ENCODE measurements at places on chromosomes 13 and 19.

GRCh38 chr19:31256593-31256960 lies 92.7 kb downstream of the TSHZ3 start:
- no peak for DNase-seq

GRCh38 chr19:12944104-12944674 lies 1.5 kb upstream of the RAD23A start:
- DNase-seq: no peak

GRCh38 chr19:14542711-14543328 lies 13.4 kb downstream of the TECR start:
- DNase-seq: no peak

DNA sequence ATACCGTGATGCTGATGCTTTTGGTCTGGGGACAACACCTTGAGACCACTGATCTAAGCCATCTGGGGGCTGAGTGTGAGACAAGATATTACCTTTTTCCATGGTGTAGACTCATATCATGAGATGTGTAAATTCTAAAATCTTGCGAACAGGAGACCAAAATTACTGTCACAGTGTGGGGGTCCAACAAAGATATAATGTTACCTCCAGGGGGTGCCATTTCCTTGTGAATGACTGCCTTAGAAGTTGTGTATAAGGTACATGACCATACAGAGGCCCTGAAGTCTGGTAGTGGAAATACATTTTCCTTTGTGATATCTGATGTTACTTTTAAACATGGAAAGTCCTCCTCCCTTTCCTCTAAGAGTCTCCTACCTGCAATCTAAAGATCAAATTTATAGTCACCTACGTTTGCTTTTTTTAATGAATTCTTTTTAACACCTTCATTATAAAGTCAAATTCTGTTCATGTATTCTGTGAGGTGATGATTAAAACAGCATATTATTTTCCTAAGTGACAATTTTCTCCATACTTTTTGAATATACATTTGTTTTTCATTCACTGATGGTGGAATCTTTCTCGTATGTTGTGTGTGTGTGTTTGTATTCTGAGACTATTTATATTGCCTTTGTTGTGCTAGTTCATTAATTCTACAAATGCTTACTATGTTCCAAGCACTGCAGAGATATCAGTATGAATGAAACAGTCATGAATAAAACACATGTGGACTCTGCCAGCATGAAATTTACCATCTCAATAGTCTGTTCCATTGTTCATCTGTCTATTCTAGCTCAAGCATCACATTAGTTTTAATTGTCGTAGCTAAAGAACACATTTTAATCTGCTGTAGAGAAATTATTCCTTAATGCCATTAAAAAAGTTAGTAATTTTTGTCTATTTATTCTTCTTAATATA lies 113.7 kb downstream of the RFC3 start:
- no peak for DNase-seq

- no peak for DNase-seq
Observed at GRCh38 chr19:1041272-1041834, 1.4 kb downstream of the ABCA7 start.

DNA sequence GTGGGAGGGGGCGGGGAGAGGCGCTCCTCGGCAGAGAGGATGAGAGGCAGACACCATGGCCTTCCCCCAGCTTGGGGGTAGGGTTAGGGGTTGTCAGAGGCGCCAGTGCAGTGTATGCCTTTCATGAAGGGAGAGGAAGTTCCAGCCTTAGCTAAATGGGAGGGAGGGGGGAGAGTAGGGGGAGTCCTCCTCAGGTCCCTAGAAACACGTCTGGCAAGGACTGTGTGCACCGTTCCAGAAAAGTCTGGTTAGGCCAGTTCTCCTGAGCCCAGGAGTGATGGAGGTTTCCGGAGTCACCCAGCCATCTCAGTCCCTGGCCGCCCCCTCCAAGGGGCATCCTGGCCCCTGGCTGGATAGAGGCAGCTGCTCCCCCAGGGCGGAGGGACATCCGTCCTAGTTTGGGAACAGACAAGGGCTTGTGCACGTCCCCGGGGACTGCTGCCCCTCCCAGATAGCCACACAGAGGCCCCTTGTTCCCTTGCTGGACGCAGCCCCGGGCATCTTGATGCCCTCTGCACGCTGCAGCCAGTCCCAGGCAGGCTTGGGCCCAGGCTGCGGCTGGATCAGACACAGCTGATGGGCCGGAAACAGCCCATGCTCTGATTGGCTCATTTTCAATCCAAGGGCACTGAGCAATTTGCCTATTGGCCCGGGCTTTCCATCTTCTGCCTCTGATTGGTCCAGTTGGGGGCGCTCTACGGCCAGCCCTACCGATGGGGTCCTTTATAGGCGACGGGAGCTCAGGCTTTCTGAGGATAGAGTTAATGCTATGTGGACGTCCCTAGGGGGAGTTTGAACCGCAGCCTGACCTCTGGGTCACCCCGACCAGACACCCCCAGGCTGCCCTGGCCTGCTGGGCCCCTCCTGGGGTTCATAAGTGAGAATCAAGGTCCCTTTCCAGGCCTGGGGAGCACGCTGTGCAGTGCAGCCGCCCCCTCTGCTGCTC lies 3.8 kb downstream of the S1PR2 start:
- no peak for DNase-seq

DNA sequence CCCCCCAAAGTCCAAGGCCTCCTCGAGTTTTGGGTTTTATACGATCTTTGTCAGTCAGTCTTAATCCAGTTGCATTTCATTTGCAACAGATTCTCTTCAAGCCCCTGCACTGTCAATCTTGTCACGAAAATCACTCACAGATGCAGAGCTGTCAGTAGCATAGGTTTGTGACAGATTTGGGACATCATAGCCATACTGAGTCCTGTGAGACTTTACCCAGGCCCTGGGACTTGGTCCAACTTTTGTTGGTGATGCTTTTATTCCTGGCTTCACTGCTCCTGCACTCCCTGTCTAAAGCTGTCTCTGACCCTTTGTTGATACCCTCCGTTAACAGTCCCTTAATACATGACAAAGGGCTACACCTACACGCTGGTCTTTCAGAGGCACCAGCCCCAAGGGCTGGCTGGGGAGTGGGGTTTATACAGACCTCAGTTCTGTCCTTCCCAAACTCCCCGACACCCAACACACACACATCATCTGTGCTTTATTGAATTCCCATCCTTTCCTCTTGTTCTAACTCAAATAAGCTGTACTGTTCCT lies 36.0 kb downstream of the PABPC3 start:
- no peak for DNase-seq

GRCh38 chr19:45913874-45914830 lies at the start of gene NANOS2:
NANOS2 (minus strand) TSS chr19:45914778; CDS start chr19:45914693, 85 bp downstream.
- DNase-seq: no peak

- no peak for DNase-seq
Observed at GRCh38 chr19:3054972-3055740, 7.1 kb downstream of the TLE5 start.

DNA sequence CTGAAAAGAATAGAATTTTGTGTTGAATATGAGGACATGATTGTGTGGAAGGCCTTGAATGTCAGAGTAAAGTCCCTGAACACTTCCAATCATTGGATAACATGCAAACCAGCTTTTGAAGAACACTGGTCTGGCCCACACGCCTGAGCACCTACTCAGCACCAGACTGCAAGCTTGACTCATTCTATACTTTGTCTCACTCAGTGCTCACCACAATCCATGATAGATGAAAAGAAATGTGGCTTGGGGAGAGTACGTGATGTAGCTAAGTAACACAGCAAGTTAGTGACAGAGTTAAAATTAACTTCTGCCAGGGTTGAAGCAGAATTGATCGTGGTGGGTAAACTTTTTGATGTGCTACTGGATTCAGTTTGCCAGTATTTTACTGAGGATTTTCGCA lies 12.0 kb downstream of the DLEU7 start:
- no peak for DNase-seq

DNA sequence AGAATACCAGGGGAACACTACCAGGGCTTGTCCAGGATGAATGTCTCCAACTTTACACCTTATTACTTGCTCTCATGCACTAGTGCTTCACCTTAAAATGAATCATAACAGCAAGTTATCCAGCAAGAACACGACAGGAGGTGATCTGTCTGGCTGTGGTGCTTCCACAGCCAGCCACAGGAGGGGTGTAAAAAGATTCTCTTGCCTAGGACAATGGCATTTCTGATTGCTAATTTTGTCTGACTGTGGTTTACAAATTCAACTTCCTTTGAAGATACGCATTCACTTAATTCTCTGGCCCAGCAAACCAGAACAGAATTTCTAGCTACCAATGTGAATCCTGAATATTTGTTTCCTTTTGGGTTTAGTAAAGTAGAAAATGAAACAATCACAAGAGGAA lies 23.1 kb upstream of the COG3 start:
- no peak for DNase-seq

DNA sequence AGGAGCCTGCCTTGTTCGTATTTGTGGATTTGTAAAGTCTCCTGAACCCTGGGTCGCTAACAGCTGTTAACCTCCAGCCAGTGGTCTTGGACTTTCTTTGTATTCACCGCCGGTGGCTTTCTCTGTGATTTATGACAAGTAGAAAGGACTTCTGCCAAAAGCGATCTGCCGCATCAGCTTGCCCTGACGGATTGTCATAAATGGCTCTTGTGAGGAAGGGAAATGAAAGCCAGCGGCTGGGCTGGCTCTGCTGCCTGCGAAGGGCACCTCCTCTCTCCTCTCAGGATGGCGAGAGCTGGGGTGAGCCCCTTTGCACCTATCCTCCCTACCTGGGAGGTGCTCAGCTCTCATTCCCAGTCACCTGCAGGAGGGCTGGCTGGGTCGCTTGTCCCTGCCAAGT lies 25.6 kb downstream of the DHRS12 start:
- no peak for DNase-seq

DNA sequence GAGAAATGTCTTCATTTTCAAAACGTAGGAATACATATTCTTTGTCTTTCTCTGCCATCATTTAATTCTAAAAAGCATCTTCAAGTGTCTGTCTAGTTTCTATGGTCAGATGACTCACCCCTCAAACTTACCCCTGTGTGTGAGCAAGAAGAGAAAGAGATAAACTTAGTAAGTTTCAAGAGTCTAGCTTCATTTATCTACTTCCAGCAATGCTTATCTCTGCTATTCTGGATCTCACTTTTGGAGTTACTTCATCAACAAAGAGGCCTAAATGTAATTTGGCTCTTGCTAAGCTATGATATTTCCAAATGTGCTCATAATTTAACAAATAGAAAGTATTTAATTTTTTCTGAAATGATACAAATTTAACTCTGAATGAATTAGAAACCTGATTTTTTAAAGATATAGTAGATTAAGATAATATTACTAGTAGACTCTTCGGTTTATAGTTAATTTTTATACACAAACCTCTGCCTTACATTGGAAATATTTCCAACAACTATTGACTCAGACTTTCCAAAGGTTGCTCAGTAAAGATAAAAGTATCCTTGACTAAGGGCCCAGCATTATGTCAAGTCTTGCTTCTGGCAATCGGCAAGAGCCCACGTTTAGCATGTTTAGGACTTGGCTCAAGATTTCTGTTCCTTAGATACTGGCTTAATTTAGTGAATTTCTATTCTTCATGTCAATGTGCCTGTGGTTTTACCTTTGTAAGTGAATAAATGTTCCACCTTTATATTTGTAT lies 1511.0 kb upstream of the SLC10A2 start:
- DNase-seq: no peak

DNA sequence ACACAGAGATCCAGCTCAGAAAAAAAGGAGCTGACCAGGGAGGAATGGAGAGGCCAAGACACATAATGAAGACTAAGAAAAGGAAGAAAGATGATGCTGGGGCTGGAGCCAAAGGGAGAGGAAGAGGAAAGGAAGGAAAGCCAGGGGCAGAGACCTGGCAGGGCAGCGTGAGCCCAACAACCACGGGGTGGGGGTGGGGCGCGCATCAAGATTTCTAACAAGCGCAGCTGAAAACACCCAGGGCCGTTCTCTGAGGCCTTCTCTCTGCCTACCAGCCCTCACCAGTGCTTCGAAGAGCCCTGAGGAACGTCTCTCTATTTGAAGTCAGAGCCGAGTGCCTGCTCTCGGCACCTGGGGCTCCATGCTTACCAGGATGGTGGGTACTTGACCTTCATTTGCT lies 23.6 kb upstream of the POU2F2 start:
- DNase-seq: no peak

DNA sequence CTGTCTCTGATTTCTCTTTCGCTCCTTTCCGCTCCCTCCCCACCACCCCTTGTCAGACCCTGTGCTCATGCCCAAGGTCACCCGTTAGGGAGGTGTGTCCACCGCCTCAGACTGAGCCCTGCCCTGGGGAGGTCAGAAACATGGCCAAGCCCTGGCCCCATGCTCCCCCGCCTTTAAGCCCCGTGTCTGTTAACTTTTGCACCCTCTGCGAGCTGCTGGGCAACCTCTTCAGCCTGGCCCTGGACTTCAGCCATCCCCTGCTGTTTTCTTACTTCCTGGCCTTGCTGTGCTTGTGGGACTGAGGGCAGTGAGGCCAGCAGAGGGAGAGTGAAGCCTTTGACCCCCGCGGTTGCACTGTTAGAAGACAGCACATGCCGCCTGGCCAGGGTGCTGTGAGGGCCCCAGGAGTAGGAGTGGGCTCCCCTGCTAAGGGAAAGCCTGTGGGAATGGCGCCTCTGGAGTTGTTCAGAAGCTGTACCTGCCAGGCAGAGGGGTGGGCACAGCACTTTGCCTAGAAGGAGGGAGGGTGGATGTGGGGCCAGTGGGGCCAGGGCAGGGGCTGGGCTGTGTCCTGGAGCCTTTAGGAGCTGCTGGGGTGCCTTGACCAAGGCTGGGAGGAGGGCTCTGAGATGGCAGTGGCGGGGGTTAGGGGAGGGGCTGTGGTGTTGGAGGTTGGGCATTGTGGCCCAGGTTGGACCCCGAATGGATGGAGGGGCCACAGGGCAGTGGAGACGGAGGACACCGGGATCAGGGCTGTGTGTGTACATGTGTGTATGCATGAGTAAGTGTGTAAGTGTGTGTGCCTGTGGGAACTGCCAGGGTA lies 7.9 kb downstream of the UPF1 start:
- no peak for DNase-seq

GRCh38 chr19:10079031-10079453 lies 7.1 kb upstream of the SHFL start:
- DNase-seq: no peak

DNA sequence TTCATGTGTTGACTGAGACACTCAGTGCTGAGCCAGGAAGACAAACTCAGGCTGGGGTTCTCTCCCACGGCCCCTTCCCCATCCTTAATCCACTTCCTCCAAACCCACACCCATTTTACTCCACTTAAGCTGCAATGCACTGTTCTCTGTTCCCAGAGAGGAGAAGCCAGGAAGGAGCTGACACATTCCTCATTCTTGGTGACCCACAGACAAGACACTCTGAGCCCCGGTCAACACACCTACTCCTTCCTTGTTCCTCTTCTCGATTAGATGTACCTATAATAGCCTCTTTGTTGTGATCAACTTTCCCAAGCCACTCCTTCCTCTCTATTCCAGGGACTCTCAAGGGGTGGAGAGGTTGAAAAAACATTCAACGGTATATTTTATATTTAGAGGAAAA lies 47.1 kb downstream of the INSR start:
- DNase-seq: no peak
